ENCODE measurements at places on chromosomes 16 and 17.

- no peak for DNase-seq
Observed at GRCh38 chr17:76660656-76661042, 17.1 kb upstream of the ST6GALNAC1 start.

DNA sequence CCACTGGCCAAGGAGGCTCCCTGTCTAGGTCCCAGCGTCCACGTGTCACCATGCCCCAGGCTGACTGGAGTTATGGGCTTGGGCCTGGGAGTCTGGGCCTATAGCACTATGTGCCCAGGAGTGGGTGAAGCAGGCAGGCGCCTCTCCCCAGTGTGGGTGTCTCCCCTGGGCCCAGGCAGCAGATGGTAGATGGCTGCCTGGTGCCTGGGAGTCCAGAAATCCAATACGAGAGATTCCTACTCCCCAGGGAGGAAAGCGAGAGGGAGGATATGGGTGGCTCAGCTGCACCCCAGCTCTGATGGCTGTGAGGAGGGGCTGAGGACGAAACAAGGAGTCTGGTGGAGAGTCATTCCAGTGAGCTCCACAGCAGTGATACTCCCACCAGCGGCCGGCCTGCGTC lies 5.0 kb downstream of the KCNH6 start:
- DNase-seq, result no peak

DNA sequence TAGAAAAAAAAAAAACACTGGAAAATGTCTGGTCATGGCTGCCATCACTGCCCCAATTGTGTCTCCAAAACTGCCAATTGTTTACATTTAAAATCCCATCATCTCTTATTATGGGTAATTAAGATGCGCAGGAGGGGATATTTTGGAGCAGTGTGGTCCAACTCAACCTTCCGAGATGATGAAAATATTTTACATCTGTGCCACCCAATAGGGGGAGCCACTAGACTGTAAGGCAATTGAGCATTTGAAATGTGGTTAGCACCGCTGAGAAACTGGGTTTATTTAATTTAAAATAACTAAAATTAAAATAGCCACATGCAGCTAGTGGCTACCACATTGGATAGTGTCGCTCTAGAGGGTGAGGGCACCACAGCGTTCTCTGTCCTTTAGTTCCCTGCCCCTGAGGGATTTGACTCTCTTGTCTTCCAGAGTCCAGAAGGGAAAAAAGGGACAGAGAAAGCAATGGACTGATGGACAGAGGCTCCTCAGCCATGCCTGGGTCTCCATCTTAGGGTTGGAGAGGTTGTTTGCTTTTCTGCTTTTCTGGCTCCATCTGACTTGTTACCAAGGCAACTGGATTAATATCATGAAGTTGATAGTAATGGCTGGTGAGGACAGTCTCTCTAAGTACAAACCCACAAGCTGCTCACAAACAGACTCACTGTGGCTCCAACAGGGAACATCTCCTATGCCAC lies 3.5 kb downstream of the MPO start:
- DNase-seq, result no peak

DNA sequence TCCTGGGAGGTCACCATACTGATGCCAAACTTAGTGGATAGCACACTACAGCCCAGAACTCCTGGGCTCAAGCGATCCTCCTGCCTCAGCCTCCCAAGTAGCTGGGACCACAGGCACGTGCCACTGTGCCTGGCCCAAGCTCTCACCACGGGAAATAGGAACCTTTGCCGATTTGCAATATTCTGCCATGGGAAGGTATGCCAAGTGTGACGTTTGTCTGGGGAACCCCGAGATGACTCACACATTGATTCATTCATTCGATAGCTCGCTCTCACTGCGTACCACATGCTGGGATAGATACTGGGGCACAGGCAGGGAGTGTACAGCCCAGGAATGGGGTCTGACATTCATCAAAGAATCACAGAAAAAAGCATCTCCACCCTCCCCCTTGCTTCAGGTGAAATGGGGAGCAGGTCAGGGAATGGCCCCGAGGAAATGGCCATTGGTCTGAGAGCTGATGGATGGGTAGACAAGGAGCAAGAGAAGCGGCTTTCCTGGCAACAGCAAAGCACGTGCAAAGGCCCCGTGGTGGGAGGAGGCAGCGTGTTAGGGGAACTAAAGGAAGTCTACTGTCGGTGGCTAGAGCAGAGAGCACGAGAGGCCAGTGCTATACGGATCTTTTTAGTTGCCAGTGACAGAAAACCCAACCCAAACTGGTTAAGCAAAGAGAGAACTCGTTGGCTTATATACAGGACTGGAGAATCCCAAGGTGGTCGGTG lies 44.1 kb downstream of the DNAH17 start:
- DNase-seq, result peak; percentile 16

DNA sequence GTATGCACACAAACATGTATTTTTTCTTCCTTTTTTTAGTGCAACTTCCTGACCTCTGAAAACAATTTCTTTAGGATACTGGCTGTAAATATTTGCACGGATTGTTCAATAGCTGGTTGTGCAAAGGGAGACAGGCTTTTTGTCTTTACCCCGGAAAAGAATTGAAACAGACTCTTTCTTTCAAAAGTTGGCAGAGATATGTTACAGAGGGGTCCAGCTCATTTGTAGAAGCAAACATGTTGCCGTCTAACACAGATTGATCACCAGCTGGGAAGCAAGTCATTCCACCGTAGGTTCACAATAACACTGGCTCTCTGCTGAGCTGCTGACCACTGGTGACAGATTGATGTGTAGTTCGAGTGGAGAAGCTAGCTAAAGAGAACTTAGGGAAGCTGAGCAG lies 130.9 kb downstream of the STX8 start:
- DNase-seq, result no peak

DNA sequence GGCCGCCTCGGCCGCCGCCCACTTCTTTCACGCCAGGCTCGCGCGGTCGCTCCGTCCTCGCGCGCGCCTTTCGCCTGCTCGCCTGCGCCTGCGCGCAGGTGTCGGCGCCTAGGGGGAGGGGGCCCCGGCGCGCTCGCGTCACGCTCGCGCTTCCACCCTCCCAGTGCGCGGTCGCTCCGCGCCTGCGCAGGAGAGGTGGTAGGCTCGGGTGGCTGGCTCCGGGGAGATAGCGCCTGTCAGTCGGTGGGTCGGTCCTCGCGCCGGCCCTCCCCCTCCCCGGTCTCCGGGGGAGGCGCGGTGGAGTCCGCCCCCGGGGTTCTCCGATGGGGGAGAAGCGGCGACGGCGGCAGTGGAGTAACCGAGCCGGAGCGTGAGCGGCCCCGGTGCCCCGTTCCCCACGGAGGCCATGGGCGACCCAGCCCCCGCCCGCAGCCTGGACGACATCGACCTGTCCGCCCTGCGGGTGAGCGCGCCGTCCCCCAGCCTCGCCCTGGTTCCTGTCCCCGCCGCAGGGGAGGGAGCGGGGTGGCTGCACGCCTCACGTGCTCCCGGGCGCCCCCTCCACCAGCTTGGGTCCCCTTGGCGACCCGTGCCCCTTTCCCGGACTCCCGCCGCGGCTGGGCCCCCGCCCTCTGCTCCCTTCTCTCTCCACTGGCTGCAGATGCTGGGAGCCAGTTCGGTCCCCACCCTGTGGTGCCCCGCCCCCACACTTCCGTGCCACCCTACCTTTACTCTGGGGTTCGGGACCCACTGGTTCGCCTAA lies at the start of gene MINK1:
Gene MINK1, plus strand, starts transcription at position 163 of the 763 bp plus-strand sequence. Its CDS starts 244 bp downstream, at position 407.
- DNase-seq, result peak; percentile 83

DNA sequence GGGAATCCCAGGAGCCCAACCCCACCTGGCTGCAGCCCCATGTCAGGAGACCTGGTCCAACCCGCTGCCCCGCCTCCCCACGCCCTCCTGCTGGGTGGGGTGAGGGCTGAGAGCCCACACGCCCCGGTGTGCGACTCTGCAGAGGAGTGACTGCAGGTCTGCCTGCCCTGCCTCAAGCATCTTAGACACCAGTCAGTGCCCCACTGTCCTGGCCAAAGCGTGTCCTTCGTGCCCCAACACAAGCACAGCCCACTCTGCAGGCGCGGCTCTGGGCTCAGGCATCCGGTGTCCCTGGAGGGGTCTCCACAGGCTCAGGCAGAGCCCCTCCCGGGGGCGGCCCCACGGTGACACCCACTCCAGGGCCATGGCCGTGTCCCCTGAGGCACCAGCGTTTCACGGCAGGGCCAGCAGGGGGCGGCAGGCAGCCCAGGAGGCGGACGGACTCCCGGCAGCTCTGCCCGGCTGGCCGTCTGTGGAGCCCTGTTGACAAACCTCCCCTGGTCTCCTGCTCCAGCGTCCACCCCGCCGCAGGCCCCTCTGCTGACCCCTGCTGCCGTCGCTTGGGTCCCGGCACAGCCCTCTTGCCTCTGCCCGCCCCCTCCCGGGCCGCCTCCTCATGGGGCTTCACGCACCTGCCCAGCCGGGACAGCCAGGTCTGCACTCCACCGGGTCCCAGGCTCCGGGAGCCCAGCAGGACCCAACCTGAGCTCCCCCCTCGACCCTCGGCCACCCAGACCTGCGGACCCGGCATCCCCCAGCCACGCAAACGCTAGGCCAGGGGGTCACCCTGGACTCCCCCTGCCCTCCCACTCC lies 8.6 kb upstream of the UBE2I start:
- DNase-seq, result peak; percentile 77

GRCh38 chr16:2857451-2858244 lies at the start of gene PRSS22:
TSS of gene PRSS22 (minus strand) at chr16:2858170. CDS start at chr16:2858104, 66 bp downstream.
- DNase-seq, result no peak

DNA sequence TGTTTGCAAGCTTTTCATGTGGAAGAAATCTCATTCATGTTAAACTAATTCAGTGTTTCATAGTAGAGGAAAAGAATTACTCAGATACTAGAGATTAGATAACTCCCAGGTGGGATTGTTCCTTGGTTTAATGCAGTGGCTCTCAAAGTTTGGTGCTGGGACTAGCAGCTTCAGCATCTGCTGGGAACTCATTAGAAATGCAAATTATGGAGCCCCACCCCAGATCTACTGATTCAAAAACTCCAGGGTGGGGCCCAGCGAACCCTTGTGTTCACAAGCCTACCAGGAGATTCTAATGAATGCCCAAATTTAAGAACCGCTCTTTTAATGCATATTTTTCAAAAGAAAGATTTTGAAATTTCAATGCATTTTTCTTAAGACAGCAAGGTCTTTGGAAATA lies 253.4 kb upstream of the CNTNAP4 start:
- no peak for DNase-seq

DNA sequence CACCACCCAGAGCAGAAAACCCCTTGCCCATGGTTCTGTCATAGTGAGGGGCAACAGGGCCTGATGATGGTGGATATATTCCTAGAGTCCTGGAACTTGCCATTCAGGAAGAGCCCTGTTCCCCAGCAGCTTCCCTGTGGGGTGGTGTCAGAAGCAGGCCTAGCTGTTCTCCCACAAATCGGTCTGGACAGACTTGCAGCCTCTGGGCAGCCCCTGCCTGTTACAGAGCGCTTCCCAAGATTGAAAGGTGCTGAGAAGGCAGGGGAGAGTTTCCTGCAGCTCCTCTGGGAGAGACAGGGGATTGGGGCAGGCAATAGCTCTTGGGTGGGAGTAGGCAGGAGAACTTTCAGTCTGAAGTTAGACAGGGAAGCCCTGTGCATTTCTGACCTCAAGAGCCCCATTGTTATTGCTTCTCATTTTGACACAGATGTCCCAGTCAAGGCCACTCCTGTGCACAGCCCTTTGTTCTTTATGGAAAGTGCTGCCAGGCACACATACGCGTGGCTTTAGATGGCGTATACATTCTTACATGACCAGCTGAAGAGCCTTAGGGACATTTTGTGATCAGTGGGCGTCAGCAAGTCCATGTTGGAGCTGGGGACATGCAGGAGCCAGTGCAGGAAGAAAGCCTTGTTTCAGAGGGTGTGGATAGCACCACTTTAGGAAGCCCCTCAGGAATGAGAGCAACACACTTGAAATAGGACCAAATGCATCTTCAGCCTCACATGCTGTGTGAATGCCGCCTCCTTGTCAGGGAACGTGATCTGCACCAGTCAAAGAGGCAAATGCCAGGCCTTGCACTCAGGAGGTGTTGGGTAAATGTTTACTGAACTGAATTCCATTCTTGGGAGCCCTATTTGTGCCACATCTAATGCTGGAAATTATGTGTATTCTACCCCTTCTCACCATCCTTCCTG lies 67.5 kb downstream of the GNAO1 start:
- DNase-seq, result no peak

GRCh38 chr16:11964761-11965551 lies at the start of gene TNFRSF17:
TSS of gene TNFRSF17 (plus strand) at chr16:11965210. CDS start at chr16:11965325, 115 bp downstream.
- no peak for DNase-seq

DNA sequence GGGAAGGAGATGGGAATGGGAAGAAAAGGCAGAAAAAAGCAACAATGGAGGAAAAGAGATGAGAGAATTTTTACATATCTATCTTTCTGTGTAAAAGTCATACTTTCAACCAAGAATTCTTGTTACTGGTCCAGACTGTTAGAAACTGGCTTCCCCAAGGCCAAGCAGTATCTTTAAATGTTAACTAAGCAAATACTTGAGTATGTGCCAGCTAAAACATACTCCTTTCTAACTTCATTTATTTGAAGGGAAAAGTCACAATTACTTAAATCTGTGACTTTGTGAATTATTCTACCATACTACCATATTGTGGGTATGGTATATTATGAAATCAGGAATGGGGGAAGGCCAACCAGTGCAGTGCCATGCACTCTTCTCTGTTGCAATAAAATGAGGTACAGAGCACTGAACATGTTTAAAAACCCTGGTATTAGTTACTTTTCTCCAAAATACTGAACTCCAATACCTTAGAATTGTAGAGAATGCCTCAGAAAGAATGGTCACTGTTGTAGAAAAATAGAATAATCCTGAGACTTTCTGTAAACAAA lies 92.3 kb upstream of the C17orf78 start:
- DNase-seq, result no peak

GRCh38 chr17:38559051-38559879 lies 46.5 kb downstream of the SRCIN1 start:
- peak; percentile 90 for DNase-seq

DNA sequence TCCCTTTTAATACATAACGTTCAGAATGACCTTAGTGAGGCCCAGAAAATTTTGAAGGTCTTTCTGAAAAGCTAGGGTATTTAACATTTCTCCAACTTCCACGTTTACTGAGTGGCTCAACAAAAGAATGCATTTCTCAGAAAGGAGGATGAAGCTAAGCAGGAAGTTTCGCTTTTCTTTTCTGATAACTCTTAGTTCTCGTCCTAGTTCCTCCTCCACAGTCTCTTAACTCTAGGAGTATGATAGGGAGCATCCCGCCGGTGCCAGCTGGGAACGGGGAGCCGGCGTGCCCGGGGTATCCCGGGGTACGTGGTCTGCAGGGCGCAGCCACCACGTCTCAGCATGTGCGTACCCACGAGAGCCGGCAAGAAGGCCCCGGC lies 363 bp downstream of the KARS1 start:
- no peak for DNase-seq

GRCh38 chr17:71003736-71004135 lies 834.4 kb downstream of the KCNJ2 start:
- no peak for DNase-seq

DNA sequence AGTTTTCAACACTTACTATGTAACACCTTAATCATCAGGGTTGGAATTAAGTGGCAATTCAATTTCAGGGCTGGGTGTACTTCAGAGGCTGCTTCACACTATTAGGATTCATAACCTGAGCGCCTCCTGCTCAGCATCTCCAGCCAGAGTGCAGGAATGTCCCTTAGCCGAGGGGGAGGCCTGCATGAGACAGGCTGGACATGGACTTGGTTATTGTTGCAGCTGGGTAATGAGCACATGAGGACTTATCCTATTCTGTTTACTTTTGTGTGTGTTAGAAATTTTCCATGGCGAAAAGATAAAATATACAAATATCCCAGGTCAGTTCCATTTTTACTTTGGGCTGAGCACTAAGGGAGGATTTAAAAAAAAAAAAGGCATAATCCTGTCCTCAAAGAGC lies 10.4 kb downstream of the PMM2 start:
- DNase-seq, result no peak

All from stimulated activated CD4-positive, alpha-beta T cell treated with anti-CD3 and anti-CD28 coated beads, Interleukin-4, amount 100 ng/mL, for 48 hours (primary cell).